ENCODE measurements at places on chromosomes 12 and 14.

DNA sequence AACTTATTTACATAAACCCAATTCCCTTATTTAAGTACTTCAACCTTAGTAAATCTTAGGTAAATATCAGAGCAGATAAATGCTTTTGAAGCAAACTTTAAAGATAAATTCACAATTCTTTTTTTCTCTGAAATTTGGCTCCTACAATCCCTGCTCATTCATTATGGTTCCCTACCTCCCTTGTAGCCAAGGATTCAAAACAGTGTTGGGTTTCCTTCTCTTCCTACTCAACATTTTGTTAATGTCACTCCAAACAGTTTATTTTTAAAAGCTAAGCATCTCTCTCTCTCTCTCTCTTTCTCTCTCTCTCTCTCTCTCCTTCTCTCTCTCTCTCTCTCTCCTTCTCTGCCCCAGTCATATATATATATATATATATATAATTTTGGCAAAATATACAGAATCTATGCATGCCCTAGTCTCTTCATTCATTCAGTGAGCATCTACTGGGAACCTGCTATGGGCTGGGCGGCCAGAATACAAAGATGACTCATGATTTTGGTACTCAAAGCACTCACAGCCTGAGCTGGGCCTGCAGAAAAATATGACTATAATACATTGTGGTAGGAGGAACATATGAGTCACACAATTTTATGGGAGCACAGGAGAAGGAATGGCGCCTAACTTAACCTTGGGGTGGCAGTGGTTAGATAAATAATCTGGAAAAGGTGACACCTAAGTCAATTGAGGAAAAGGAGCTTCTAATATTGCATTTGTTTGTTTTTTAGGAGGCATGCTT, 123.7 kb upstream of the DHRS4 start:
- DNase-seq = peak; percentile 96

GRCh38 chr14:88166616-88167015, 156.5 kb downstream of the KCNK10 start:
- peak; percentile 8 for DNase-seq

- peak; percentile 42 for DNase-seq
These were observed 400.9 kb downstream of the SNAPC1 start for GRCh38 chr14:62162998-62163589.

DNA sequence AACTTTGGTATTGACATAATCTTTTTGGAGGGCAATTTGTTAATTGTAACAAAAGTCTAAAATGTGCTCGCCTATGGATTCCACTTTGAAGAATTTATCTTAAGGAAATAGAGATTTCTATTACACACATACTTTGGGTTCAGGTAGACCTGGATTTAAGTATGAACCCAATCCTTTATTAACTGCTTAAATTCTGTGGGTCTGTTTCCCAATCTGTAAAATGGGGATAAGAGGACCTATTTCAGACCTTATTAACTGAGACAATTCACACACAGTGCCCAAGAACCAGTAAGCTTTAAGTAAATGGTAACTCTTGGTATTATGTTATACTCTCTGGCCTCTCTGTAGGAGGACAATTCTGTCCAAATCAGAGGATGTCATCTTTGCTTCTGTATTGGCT, 822 bp upstream of the EIF2B2 start:
- DNase-seq = no peak
